ENCODE measurements at places on chromosomes 2 and 18.
A peak's percentile ranks its signal among the peaks of the same experiment; 100 is the strongest.

- DNase-seq, result peak; percentile 31
Observed at GRCh38 chr2:205166745-205167144, 515.6 kb upstream of the NRP2 start.

DNA sequence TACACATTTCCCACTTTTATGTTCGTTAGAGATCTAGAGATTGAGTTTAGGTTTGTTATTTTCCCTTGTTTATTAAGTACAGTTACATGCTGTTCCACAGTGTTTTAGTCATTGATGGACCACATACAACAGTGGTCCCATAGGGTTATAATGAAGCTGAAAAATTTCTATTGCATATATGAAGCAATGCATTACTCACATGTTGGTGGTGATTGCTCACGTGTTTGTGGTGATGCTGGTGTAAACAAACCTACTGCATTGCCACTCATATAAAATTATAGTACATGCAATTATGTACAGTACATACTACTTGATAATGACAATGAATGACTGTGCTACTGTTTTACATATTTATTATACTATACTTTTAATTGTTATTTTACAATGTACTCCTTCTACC is 51.0 kb upstream of the NXPH2 start:
- DNase-seq, result no peak

- DNase-seq, result no peak
Observed at GRCh38 chr2:216650626-216651257, 17.5 kb downstream of the IGFBP2 start.

- no peak for DNase-seq
Observed at GRCh38 chr2:24861500-24861899, 58.5 kb downstream of the ADCY3 start.

DNA sequence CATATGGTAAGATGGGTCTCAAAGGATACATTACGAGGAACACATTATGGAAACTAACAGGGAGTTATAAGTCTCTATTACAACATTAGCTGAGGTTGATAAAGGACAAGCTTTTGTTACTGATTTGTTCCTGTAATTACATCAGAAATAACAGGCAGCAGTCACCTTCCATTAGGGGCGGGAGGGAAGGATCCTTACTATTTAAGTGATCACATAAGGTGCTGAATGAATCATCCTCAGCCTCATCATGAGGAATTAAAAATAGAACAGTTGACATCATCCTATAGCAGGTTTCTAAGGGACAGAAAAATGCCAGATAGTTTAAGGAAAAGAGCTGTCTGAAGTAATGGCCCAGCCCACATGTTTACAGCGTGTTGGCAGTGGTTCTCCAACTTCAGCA is 86.9 kb upstream of the MGAT5 start:
- peak; percentile 41 for DNase-seq

GRCh38 chr2:171923206-171923605 is 945 bp downstream of the HAT1 start:
- DNase-seq, result peak; percentile 71

DNA sequence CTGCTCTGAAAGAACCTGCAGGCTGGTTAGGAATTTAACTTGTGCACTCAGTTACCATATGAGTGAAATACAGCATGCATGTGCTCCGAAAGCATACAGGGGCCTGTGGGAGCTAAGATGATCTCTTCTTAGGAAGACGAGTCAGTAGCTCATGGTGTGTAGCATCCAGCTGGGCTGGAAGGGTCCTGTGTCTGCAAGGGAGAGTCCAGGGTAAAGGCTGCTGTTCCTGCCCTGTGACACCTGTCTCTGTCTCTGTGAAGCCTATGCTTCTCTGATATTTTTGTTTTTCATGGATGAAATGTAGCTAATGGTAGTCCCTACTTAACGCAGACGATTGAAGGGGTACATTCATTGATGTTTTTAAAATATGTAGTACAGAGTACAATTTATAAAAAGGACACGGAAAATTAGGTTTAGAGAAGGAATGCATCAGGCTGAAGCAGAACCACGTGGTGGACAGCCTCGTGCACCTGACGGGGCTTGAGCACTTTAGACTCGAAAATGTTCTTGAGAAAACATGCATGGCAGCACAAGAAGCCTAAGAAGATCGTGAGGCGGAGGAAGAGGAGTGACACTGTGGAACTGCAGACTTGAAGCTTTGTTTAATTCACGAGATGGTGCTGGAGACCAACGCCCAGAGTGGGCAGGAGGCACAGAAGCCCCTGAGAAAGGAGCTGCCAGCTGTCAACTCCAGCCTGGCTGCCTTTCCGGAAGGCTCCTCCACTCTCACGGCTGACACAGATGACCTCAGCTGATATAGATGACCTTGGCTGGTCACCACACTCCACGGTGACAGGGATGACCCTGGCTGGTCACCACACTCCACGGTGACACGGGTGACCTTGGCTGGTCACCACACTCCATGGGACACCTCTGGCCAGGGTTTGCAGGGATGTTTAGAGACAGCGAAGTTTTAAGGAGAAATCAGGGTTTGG is 110.6 kb downstream of the TMEM18 start:
- no peak for DNase-seq

GRCh38 chr2:204355688-204356087 is 189.6 kb upstream of the PARD3B start:
- DNase-seq, result no peak

DNA sequence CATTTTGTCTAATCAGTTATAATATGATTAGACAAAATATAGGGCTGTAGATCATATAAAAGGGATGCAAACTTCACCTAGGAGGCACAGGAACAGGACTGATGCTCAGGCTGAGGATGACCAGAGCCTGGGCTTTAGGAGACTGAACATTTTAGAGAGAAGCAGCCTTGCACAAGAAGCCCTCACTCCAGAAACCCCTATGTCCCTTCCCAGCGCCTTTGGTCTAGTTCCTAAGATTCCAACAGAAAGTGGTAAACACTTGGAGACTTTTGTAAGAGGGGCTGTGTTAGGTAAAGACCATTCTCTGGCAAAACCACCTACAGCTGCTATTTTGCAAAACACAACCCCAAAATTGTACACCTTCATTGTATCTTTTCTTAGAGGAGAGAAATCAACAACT is 33.2 kb downstream of the GPATCH11 start:
- DNase-seq, result no peak

DNA sequence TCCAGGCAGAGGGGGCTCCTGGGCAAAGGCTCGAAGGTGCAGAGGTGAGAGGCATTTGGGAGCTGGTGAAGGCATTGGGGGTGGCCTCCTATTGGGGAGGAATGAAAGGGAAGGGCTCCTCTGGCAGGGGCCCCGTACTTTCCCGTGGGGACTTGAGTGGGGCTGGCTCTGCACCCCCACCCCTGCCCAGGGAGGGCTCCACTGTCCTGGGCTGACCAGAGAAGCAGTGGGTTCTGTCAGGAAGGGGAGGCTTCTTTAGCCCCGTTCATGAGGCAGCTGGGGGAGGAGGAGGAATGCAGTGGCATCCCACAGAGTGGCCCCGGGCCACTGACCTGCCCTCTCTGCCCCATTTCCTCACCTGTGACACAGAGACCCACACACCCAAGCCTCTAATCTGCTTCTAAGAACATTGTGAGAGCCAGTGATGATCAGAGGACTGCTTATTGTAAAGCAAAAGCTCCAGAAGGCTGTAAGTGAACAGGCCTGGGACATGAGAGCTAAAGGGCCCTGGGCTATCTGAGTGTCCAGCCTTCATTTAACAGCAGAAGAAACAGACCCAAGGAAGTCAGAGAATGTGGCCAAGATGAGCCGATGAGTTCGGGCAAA is 38.6 kb upstream of the GPAT2 start:
- no peak for DNase-seq

GRCh38 chr18:67463829-67464228 is 52.7 kb downstream of the DSEL start:
- DNase-seq, result no peak

- no peak for DNase-seq
Observed at GRCh38 chr2:48140586-48140985, 234.3 kb upstream of the FBXO11 start.

- DNase-seq, result no peak
Observed at GRCh38 chr18:5093902-5094301, 103.2 kb downstream of the AKAIN1 start.

DNA sequence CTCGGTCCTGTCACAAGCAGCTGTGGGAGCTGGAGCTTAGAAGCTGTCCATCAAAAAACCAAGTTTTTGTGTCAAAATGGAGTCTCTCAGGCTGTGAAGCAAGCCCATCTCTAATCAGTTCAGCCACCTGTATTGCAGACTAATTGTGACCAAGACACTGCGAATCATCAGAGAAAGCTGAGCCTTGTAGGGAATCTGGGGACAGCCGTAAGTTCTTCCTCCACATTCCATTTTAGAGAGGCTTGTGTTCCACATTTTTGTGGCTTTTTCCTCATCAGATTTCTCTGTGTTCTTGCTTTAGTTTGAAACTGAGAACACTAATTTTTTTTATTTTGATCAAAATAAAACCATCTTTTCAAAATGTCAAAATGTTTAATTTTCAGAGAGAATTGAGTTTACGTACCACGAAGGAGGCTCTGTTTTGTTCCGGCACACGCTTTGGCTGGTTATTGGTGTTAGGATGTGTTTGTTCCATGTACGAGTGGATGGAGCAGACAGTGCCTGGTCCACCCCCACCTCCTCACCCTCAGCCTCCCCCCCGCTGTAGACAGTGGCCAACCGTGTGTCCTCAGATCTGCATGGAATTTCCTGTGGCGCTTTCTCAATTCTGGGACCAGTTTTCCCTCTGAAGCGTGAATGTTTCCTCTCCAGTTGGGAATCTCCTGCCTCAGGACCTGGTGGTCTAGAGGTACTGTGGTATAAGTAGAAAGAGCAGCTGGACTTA is 140.8 kb downstream of the AGAP1 start:
- DNase-seq, result peak; percentile 36

DNA sequence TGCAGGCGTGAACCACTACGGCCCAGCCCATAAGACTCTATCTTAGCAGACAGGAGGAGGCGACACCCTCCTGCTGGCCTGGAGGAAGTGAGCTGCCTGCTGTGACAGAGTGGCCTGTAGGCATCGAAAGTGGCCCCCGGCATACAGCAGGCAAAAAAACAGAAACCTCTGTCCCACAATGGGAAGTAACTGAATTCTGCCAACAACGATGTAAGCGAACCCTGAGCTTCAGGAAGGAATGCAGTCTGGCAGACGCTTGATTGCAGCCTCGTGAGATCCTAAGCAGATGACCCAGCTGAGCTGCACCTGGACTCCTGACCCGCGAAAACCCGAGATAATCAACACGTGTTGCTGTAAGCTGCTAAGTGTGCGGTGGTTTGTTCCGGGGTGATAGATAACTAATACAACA is 13.6 kb downstream of the MRO start:
- DNase-seq, result peak; percentile 18

DNA sequence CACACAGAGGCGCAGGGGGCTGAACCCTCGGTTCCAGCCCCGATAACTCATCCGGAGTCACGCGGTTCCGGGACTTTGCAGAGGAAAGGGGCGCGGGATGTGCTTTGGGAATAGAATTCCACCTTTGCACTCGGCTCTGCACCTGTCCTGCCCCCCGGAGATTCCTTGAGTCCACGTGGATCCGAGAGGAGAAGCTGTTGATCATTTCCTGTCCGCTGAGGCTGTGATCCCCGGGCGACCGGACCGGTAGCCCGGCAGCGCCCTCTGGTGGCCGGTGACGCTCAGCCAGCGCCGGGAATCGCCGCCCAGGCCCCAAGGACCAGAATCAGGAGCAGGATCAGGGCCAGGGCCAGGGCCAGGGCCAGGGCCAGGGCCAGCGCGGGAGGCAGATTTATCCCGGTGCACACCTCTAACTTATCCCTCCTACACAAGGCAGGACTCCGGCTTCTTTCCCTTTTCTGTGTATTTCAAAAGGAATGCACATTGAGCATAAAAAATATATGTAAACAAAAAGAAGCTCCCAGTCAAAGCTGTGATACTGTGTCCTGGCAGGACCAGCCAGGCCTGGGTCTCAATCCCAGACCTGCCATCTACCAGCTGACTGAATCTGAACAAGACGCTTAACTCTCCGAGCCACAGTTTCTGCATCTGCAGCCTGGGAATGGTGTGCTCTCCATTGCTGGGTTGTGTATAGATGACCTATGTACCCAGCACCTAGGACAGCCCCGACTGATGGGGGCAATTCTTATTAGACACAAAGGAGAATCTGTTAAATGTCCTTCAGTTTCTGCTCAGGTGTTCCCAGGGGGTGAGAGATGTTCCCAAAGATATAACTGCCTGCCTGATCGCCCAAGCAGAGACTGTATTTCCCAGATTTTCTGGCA is 8.5 kb upstream of the SPATA3 start:
- peak; percentile 74 for DNase-seq

- peak; percentile 57 for DNase-seq
Observed at GRCh38 chr18:58051765-58052460, 7.9 kb downstream of the NEDD4L start.

DNA sequence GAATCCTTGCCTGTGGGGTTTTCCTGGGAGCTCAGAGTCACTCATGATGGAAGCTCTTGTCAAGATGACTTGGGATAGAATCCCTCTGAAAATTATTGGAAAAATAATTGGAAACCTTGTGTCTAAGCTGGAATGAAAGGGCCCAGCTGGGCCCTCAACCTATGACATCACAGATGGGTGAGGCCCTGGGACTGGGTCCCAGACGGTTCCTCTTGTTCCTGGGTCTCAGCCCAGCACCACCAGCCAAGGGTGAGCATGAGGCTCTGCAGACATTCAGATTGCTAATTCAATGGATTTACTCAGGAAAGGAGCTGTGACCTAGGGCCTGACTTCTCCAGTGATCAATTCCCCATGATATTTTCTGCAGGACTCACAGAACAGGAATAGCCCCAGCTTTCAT is 188.3 kb upstream of the MYT1L start:
- DNase-seq, result no peak

GRCh38 chr2:113232740-113233139 is 46.0 kb downstream of the PAX8 start:
- no peak for DNase-seq

- DNase-seq, result no peak
Observed at GRCh38 chr2:48328159-48328809, 201.7 kb upstream of the STON1 start.

GRCh38 chr2:974502-974901 is 23.9 kb downstream of the SNTG2 start:
- DNase-seq, result no peak

DNA sequence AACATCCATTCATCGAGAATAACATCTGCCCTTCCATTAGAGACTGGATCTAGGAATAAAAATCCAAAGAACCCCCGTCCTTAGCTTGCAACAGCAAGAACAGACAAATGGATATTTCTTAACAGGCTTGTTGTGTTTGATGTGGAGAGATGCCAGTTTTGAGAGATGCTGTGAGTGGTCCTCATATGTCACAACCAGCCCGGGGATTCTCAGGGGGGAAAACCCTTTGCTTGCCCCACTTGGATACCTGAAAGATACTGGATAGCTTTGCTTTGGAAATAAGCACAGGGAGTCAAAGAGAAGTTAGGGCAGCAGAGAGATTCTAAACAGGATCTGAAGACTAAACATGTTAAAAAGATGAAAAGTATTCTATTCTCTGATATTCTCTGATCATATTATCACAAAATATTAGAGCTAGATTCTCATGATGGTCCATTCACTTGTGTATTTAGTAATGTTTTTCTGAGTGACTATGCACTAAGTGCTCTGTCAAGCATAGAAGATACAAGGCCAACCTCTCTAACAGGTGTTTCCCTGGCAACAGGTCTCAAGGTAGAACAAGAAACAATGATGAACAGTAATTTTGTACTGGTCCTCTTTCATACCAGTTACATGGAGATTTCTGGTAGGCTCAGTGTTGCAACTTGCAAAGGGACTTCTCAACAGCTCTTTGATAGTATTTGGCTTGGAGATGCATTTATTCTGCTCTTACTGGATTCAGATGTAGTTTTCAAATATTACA is 348.2 kb downstream of the MYCN start:
- DNase-seq, result no peak

- peak; percentile 89 for DNase-seq
Observed at GRCh38 chr2:9347411-9347881, 75.9 kb downstream of the ITGB1BP1 start.

Data from cardiac fibroblast (primary cell).